Caco-2 (cell line): ENCODE measurements at places on chromosomes 2 and 18.

DNA sequence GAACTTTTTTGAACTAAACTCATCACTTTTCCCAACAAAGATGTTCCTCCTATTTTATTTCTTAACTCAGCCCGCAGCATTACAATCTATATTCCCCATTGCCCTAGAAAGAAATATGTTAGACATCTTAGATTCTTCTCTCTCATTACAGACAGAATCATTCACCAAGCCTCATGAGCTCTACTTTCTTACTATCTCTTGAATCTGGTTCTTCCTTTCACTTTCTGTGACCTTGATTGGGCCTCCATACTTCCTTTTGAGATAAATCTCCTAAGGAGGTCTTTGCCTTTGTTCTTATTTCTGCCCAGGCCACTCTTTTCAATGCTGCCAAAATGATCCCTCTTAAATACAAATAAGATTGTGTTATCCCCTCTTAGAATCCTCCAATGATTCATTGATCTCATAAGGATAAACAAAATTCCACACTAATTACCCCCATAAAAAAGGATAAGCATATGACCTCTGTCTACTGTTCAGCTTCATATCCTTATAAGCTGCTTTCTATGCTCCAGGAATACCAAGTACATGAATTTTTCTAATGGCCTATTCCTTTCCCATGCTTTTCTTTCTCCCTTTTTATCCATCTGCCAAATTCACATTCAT lies 400.0 kb downstream of the ARHGAP15 start:
- DNase-seq, result no peak

- peak; percentile 62 for DNase-seq
Measured at GRCh38 chr2:27701676-27702075, 38.0 kb downstream of the SLC4A1AP start.

DNA sequence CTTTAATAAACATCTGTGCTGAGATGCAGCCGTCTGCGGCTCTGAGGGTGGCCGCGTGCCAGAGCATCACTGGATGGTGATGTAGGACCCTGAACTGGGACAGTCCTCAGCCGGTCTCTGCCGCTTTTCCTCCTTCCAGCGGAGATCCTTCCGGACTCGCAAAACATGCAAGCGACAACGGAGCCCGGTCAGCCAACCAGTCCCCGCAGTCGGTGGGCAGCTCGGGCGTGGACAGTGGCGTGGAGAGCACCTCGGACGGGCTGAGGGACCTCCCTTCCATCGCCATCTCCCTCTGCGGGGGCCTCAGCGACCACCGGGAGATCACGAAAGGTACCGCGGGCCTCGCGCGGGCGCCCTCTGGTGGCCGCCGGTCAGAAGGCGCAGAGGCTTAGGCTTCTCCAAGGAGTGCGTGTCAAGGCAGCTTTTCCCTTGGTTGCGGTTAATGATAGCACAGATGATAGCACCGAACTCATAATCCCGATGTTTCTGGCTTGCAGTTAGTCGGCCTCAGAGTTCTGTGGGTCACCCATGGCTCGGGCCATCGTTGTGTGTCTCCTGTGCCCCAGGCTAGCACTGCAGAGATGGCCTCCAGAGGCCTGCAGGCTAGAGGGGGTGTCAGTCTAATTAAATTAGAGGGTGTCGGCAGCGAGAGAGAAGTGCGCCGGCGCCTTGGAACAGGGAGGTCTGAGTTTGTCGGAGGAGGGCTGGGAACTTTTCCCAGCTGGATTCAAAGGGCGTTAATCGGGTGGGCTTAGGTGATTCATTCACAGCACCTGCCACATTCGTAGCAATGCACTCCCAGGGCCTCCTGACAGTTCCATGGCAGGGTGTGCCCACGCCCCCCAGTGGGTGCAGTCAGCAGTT lies 38.5 kb downstream of the LPIN1 start:
- DNase-seq, result peak; percentile 59

- no peak for DNase-seq
Measured at GRCh38 chr2:101693991-101694588, 3.4 kb upstream of the MAP4K4 start.

DNA sequence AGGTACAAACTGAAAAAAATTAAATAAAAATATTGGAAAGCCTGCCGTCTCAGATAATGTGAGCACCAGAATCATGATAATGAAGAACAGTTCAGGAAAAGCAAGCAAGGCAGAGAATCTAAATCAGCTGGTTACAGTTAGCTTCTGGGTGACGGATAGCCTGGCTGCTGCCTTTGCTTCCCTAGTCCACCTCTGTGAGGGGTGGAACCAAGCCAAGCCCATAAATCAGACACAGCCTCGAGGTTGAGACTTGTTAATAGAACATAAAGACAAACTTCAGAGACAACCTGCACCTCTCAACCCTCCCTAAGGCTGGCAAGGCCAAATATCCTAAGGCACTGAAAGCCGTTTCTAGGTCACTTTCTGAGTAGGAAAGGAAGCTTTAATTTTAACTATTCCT lies 334.7 kb upstream of the SLC39A10 start:
- DNase-seq, result no peak

- DNase-seq, result no peak
Measured at GRCh38 chr2:196516564-196516963, 123.0 kb upstream of the CCDC150 start.

GRCh38 chr2:95174031-95174542 lies 8.5 kb downstream of the ZNF2 start:
- no peak for DNase-seq

- DNase-seq, result no peak
Measured at GRCh38 chr2:12709207-12709522, 7.6 kb upstream of the TRIB2 start.

DNA sequence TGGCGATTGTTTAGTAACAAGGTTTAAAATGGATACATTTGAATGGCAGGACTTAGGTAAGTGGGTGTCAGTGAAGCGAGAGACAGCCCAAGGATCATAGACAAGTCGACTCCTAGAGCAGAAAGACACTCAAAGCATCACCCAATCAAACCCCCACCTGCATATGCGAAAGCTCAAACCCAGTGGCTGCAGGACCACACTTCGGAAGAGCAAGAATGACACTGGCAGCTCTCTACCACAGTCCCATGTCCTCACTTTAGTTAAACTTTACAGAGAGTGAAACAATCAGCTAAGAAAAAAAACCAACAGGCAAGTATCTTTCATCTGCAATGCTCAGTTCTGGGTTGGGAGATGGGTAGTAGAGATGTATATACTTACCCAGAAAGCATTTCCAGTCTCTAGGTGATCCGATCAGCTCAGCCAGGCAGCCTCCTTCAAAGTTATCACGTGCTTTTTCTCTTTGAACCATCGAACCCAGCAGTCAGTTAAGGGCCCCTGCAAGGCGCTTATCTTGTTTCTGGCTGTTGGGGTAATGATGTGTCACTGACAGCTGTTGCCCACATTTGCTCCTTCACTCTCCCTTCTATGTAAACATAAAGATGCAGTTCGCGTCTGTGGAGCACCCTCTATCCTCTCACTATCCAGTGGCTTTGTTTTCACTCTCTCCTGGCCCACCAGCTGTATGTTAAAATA lies 357.5 kb upstream of the ID2 start:
- no peak for DNase-seq

DNA sequence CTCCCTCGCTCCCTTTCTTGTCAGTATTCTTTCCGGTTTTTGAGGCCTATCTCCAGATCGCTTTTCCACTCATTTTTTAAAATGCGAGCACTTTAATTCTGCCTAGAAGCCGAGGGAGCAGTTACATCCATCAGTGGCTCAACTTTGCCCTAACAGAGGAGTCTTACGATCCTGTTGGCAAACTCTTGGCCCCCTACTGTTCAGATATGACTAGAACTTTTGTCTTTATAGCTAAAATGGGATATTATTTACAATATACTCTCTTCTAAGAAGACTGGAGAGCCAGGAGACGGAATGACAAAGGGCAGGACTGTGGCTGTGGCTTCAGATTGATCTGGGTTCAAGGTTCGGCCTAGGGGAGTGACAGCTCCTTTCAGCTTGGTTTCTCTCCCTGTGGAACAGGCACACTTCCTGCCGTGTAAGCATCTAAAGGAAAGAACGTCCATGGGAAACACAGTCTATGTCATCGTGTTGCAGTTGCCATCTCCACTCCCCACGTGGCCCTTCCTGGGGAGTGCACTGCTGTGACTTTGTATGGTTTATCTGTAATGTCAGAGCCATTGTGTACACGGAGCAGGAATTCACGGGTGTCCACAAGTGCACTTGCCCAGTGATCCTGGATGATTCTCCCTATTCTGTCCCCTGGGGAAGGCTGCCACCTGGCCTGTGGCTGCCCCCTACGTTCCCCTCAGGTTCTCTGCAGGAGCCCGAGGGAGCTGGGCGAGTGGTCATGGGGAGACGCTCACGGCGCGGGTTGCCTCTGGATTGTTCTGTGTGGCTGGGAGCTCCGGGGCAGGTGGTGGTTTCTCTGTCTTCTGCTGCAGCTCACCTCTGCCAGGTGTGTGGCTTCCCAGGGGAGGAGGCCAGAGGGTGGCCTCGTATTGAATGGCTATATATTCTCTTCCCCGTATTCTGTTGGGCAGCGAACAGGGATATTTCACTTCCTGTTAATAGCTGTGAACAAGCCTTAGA lies 222.0 kb downstream of the LDLRAD4 start:
- no peak for DNase-seq

DNA sequence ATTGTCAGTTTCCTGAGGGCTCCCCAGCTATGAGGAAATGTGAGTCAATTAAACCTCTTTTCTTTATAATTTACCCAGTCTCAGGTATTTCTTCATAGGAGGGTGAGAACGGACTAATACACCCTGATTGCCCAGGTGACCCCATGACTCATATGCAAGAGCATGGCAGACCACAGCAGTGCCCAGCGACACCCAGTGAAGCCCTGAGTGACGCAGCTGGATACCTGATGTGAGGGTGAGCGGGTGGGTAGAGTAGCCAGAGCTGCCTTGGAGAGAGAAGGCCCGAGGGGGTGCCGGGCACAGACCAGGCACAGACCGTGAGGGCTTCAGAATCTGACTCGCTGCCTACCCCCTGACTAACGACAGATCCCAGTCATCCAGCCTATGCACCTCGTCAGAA lies 15.4 kb downstream of the ALPG start:
- DNase-seq, result no peak

DNA sequence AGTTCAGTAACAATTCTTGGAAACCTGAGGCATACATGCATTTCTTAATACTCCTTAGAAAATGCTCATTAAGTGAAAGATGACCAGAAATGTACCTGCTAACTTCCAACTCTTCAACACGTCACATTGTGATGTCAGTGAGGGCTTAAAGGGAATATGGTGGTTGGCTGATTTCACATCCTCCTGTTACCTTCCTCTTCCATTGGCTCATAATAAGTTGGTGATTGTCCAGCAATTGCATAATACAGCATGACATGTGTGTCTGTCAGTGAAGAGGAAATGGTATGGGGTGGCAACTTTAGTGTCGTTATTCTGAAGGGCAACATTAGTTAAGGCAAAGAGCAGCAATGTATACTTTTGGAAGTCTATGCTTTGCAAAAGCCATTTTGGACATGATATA lies 26.0 kb downstream of the PLEK start:
- DNase-seq, result no peak

GRCh38 chr2:142980246-142981068 lies 103.0 kb downstream of the KYNU start:
- peak; percentile 63 for DNase-seq

GRCh38 chr2:189854940-189855339 lies 70.7 kb downstream of the PMS1 start:
- DNase-seq, result no peak

GRCh38 chr2:86807468-86808275 lies 17.0 kb upstream of the CD8A start:
- DNase-seq, result peak; percentile 83

DNA sequence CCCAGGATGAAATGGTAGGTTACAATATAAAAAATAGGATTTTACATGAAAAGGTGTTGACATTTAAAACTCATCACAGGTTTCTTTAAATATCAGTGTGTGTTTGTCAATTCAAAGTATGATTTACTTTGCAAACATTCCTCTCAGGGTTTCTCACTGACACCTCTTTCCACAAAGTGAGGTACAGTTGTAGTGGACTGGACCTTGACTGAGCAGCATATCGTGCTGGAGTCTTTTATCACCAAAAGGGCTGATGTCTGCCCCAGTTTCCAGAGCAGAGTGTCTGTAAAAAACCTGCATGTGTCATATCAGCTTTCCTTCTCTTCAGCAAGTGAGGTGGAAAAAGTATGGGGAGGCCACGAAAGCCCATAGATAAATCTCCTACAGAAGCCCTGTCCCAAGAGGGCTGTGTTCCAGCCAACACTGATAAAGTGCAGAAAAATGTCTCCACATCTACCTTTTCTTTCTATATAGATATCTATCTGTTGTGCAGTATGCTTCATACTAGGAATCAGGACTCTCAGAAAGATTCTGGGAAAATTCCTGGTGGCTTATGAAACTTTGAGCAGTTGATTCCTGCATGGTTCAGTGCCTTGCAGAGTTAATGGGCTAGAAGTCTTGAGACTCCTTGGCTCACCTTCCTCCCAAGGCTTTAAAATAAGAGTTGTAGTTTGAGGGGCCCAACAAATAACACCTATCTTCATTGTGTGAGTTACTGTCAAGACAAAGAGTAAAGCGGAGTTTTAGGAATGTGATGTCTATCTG lies 6.9 kb downstream of the ACYP2 start:
- DNase-seq, result no peak

GRCh38 chr18:9827793-9828505 lies 57.8 kb upstream of the TXNDC2 start:
- no peak for DNase-seq

DNA sequence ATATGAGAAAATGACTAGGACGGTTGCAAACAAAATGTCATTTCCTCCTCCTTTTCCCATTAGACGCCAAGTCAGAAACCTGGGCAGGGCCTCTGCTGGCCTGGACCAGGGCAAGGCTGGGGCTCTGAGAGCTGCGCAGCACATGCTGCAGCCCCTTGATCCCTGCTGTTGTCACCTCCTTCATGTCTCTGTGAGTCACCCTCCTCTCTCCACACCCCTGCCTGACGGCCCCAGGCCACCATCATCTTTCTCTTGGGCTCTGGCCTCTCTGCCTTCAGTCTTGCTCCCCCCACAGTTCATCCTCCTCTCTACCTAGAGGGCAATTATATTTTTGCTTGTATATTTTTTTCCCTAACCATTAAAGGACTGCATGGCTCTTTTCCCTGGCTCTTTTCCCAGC lies 10.0 kb downstream of the FLACC1 start:
- DNase-seq, result no peak

DNA sequence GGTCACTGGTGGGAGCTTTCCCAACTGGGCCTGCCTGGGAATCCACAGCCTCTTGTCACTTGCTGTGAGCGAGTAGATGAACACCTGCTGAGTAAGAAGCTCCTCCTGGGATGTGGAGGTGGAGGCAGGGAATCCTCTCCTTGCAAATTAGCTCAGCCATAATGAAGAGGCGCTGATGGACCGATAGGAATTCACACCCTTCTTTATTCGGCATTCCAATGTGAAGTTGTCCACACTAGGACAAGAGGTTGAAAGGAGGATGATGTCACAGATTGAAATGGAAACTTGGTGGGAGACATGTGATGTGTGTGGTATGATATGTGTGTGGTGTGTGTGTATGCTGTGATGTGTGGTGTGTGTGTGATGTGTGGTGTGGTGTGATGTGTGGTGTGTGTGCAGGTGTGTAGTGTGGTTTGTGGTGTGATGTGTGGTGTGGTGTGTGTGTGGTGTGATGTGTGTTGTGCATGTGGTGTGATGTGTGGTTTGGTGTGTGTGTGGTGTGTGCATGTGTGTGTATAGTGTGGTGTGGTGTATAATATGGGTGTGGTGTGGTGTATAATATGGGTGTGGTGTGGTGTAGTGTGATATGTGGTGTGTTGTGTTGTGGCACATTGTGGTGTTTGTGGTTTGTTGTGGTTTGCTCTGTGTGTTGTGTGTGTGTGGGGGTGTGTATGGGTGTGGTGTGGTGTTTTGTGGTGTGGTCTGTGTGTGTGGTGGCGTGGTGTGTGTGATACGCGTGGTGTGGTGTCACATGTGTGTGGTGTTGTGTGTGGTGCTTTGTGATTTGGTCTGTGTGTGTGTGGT lies 216.4 kb downstream of the BCL2 start:
- DNase-seq, result no peak
